ENCODE measurements at places on chromosomes 11 and 22.

DNA sequence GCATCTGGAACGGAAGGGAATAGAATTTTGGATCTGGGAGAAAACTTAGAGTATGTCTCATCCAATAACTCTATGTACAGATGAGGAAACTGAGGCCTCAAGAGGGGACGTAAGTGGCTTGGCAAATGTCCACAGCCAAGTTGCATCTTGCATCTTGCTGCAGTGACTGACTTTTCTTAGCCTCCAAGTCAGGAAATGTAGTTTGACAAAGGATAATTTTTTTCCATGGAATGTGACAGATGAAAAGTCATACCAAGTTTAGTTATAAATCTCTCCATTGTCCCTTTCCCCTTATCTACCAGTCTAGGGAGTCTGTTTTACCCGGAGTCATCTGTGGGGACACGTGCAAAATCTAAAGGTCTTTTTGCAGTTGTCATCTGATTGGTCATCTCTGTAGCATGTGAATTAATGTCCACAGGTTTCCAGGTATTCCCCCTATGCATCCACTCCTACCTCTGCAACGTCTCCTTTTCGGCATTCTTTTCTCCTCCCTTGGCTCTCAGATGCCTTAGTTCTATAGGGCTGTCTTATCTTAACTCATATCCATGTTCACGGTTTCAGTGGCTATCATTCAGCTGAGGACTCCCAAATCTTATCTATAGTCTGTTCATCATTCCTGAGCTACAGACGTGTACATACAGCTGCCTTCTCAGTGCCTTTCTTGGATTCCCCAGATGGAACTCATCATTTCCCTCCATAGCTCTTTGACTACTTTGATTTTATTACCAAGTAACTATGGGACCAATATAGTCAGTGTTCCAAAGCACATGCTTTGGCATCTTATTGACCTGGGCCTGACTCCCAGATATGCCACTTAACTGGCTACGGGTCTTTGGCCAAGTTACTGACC lies 139.5 kb upstream of the TIMP3 start:
- no peaks in the 10 kb centered on the region for H3K27me3 ChIP-seq
- no peaks in the 10 kb centered on the region for H3K36me3 ChIP-seq
- H3K4me3 ChIP-seq = no peak overlapping the region
- H3K27ac ChIP-seq = no peak overlapping the region

DNA sequence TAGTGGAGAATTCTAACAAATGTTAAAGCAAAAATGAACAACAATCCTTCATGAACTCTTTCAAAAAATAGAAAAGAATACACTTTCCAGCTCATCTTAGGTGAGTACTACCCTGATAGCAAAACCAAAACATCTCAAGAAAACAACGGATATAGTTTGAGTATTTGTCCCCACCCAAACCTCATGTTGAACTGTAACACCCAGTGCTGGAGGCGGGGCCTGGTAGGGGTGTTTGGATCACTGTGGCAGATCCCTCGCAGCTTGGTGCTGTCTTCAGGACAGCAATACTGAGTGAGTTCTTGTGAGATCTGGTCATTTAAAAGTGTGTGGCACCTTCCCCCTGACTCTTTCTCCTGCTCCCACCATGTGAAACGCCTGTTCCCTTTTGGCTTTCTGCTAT lies 27.0 kb downstream of the NCAPD3 start:
- no peak for DNase-seq
- H3K4me3 ChIP-seq = no peak overlapping the region
- H3K36me3 ChIP-seq = peaks cover 56% of the 10 kb centered on the region
- no peaks in the 10 kb centered on the region for H3K4me1 ChIP-seq
- no peak overlapping the region for H3K27ac ChIP-seq
- no peaks in the 10 kb centered on the region for H3K27me3 ChIP-seq

GRCh38 chr11:121650351-121651256 lies 197.8 kb upstream of the SORL1-AS1 start:
- no peaks in the 10 kb centered on the region for H3K36me3 ChIP-seq
- H3K4me3 ChIP-seq = no peak overlapping the region
- H3K27ac ChIP-seq = peak overlapping the region; percentile 8
- peaks cover 6% of the 10 kb centered on the region for H3K27me3 ChIP-seq

GRCh38 chr11:126332221-126332711 lies 23.2 kb upstream of the ST3GAL4 start:
- no peaks in the 10 kb centered on the region for H3K27me3 ChIP-seq
- no peak overlapping the region for H3K27ac ChIP-seq
- peaks cover 9% of the 10 kb centered on the region for H3K4me1 ChIP-seq
- H3K4me3 ChIP-seq = no peak overlapping the region

- H3K27me3 ChIP-seq = no peaks in the 10 kb centered on the region
- peak overlapping the region; percentile 92 for H3K4me3 ChIP-seq
- H3K4me1 ChIP-seq = peaks cover 16% of the 10 kb centered on the region
- peak overlapping the region; percentile 97 for H3K27ac ChIP-seq
- peak; percentile 23 for DNase-seq
- H3K36me3 ChIP-seq = no peaks in the 10 kb centered on the region
Observed at GRCh38 chr11:67317888-67318555, 14.7 kb downstream of the SSH3 start.

DNA sequence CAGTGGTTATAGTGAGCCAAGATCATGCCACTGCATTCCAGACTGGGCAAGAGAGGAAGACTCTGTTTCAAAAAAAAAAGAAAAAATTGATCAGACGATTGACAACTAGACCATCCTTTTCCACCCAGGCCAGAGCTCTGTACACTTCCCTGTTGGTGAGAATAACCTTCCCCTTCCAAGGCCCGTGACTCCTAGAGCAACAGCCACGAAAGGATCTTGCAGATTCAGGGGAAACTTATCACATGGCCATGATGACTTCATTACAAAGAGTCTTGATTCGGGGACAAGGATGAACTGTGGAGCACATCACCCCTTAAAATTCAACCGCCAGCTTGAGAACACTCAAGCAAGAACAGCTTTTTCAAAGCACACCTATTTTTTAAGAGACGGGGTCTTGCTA lies 10.3 kb downstream of the CD5 start:
- H3K4me1 ChIP-seq = peaks cover 99% of the 10 kb centered on the region
- H3K27ac ChIP-seq = no peak overlapping the region
- no peak for DNase-seq
- H3K4me3 ChIP-seq = peak overlapping the region; percentile 71

DNA sequence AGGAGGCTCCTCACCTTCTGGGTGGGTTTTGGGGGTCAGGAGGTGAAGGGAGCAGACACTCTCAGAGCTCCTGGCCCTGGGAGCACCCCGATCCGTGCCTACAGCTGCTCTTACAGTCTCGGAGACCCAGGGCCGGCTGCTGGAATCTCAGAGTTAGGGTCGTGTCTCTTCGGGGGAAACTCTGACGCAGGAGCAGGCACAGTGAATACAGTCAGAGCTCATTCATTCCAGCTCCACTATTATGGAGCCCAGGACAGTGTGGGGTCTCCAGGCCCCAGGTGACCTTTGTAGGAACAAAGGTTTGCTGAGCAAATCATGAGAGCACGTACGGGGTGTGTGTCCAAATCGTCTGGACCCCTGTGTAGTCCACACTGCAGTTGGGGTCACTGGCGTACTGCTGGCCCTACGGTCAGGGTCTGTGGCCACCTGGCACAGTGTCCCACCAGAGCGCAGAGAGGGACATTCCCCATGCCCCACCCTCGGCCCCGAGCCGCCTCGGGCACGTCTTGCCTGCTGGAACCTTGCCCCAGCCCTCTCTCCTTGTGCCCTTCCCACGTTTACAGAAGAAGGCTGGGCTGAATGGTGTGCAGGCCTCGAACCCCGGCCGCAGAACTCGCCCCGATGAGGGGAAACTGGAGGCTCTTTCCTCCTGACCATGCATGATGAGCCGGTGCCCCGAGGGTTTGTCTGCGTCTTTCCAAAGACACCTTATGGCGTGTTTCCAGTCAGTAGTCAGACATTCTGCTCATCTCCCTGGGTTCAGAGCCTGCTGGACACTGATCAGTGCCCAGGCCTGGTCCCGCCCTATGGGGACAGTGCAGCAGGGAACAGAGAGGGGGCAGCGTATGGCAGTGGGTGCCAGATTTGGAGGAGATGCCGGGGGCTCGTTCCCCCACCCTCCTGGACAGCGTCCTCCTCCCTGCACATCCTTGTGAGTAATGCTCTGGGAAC lies 1166.6 kb downstream of the BRD1 start:
- H3K36me3 ChIP-seq = no peaks in the 10 kb centered on the region
- no peaks in the 10 kb centered on the region for H3K27me3 ChIP-seq
- no peak overlapping the region for H3K27ac ChIP-seq

Measured in activated naive CD4-positive, alpha-beta T cell treated with anti-CD3 and anti-CD28 coated beads for 36 hours (primary cell).